ENCODE measurements at places on chromosomes 3 and 15.

DNA sequence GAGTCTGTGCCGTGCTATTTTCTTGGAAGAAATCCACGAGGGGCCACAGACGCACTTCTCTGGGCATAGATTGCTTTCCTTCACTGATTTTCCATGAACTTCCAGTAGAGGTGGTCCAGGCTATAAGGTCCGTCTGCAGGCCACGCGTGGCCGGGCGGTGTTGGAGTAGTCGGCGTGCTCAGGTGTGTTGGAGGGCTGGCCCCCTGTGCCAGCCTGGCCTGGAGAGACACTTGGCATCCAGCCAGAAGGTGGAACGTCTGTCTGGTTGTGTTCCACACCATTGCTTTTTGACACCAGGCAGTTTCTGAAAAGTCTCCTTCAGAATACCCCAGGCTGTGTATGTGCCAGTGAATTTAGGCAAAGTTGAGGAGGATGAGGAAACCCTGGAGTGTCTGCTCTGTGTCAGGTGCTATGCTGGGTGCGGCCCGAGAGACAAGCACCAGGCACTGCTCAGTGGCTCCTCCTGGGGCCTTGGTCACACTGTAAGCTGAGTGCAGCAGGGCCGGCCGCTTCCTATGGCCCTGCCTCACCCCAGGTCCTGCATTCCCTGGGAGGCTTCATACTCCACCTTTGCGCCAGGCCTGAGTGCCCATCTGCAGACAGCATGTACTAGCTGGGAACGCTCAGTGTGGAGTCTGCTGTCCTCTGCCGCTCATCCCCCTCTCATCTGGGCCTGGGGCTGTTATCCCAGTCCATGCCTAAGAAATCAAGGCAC lies 52.1 kb upstream of the TAMM41 start:
- no peak for DNase-seq

GRCh38 chr3:123652342-123652984 lies 67.6 kb upstream of the HACD2 start:
- peak; percentile 62 for DNase-seq

GRCh38 chr3:62375655-62376453 lies 2.5 kb upstream of the FEZF2 start:
- no peak for DNase-seq

GRCh38 chr3:102084006-102084405 lies 234.7 kb downstream of the NFKBIZ start:
- no peak for DNase-seq

DNA sequence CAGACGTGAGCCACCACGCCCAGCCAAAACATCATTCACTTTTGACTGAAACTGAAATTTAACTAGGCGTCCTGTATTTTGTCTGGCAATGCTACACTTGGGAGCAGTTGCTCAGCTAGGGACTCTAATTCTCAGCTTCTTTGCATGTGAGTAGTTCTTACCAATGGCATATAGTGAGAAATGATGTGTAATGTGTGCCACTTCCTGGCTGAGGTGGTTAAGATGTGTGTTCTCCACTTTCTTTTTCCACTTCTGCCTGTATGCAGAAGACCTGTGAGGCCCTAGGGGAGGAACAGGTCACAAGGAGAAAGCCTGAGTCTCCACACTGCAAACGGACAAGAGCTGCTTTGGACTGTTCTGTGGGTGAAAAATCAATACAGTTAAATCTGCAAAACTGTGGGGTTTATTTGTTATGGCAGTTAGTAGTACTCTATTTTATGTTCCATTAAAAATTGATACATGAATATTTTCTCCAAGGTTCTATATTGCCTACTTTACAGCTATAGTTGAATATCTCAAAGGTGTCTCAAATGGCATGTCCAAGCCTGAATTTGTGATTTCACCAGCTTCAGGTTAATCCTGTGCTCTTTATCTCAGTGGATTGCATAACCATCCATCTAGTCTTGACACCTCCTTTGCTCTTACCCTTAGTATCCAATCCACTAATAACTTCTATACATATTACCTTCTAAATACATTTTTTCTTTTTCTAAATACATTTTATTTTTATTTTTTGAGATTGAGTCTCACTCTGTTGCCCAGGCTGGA lies 59.3 kb downstream of the NR1D2 start:
- no peak for DNase-seq

- DNase-seq, result peak; percentile 40
These were observed 10.0 kb downstream of the CMTM7 start for GRCh38 chr3:32401556-32402081.

DNA sequence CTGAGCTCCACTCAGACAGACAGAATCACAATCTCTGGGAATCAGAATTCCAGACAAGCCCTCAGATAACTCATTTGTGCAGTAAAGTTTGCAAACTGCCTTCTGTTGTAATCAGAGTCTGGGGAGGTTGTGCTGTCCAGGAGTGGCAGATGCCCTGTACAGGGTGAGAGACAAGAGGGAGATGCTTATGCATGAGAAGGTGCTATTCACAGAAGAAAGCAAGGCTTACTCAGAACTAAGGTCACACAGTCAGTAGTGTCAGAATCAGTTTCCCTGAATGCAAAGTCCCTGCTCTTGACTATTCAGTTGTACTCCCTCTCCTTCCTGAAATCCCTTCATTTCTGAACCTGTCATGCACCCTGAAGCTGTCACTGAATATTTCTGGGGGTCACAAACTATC lies 43.7 kb downstream of the SRPRB start:
- no peak for DNase-seq

- DNase-seq, result no peak
These were observed 3.8 kb upstream of the SLMAP start for GRCh38 chr3:57752307-57752706.

GRCh38 chr3:149548669-149549065 lies 74.2 kb downstream of the TM4SF4 start:
- no peak for DNase-seq

- DNase-seq, result no peak
These were observed at the start of gene CFAP100 for GRCh38 chr3:126394179-126394976. Gene CFAP100, plus strand, starts transcription at chr3:126394909. Its CDS starts 1,092 bp downstream, at chr3:126396001.

GRCh38 chr3:40299721-40300335 lies 9.7 kb upstream of the EIF1B start:
- DNase-seq, result no peak

- no peak for DNase-seq
These were observed 35.3 kb upstream of the TUBGCP5 start for GRCh38 chr15:23074684-23075083.

GRCh38 chr15:74203914-74204431 lies 1.4 kb upstream of the STRA6 start:
- no peak for DNase-seq

GRCh38 chr3:60542995-60543394 lies 708.3 kb downstream of the FHIT start:
- no peak for DNase-seq

DNA sequence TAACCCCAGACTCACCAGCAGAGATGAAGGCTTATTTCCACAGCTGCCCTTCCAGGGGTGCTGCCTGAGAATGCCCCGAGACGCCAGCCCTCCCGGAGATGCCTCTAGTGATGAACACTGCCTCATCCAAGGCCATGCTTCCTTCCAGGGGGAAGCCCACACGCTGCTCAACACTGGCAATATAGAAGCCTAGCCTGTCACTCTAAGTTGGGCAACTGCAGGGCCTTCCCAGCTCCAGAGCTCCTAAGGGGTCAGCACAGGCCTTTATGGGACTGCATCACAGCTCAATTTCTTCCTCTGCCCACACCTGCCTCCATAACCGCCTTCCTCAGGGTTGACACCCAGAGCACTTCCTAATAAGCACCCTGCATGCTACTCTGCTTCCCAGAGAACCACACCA lies 217.7 kb downstream of the ABHD5 start:
- no peak for DNase-seq
